Right cardiac atrium (tissue), 5 donors: ENCODE measurements at places on chromosomes 2 and 18. TPM values are rescaled to one million over a fixed set of nuclear protein-coding genes. Genes with fewer than 3 reads are reported as not detected.

DNA sequence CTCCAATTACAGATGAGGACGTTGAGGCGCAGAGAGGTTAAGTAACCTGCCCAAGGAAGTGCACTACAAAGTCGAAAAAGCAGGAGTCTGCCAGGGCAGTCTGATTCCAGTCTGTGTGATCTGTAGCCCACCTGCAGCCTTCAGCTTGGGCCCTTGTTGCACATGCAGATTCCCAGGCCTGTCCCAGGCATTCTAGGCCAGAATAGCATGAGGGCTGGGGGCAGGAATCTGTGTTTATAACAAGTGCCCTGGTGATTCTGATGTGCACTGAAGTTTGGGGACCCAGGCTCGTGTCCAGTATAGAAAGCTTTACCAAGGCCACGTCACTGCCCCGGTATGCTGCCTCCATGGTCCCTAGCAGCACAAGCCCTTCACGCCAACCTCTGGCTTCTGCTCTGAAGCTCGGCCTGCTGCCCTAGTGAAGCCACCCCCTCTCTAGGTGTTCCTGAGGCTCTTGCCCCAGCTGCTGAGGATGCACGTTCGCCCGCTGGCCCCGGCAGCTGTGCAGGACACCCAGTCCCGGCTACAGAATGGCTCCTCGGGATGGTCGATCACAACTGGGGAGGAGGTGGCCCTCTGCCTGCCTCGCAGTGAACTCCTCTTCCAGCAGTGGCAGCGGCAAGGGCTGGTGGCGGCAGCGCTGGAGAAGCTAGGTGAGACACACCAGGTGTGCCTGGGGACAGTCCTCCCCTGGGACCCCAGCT is 4.6 kb downstream of the CHRNG start:
- no peak for DNase-seq

GRCh38 chr2:39737661-39738060 is 41.4 kb downstream of the THUMPD2 start:
- DNase-seq = peak; percentile 42

DNA sequence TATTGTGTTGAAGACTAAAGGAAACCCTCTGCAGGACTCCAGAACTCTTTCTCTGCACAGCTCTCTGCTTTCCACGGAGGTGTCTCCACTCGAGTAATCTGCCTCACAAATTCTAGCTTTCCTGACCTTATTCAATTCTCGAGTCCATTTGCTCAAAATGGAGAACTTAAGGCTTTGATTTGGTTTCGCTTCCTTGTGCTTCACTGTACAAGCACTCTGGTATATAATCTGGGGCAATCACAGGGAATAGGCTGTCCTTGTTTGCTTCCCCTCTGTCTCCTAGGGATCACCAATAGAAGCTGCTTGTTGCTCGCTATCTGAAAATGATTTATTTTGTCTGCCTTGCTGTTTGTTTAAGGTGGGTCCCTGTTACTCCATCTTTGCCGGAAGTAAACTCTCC is 129.1 kb upstream of the DOCK10 start:
- no peak for DNase-seq

DNA sequence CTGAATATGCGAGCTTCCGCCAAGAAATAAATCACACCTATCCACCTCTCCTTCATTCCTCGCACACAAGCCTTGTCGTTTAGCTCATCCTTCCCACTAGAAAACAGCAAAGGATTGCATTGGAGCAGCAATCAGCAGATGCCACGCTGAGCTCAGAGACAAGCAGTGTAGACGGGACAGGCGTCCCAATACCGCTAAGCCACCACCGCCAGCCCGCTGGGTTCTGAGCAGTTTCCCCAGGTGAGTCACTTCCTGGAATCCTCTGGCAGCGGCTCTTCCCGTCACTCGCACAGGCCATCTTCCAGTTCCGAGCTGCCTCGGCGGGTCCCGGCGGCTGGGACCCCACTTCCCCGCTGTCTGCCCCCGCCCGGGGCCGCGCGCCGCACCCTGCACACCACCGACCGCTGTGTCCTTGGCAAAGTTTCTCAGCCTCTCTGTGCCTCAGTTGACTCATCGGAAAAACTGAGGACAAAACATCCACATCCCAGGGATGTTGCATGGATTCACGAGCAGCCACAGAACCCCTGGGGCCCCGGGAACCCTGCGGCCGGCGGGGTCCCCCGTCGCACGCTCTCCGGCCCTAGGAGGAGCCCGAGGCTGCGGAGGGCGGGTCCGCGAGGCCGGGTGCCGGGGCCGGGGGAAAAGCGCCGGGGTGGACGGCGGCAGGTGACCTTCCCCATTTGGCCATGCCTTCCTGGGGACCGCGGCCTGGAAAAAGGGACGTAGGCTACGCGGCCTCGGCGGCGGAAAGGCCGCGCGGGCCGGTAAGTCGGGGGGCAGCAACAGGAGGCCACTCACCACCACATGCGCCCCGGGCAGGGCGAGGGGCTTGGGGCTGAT is 573 bp downstream of the KDSR start:
- peak; percentile 42 for DNase-seq

The ARHGAP25 gene
- total RNA-seq = 9.7 TPM

DNA sequence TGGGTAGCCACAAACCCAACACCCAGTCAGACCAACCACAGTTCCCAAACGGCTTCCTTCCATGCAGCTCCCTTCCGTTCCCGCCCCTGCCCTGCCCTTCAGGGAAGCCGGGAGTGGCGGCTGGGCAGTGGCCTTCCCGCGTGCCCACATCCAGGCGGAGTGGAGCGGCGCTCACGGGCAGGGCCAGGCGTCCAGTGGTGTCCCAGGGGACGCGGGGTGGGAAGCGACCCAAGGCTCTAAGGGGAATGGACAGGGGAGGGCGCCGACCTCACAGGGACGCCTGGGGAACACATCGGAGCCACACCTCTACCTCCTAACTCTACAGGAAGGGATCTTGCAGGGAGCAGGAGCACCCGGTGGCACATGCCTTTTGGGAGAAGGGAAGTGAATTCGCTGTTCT is 225.9 kb upstream of the MGAT5 start:
- peak; percentile 71 for DNase-seq

GRCh38 chr18:2237706-2238105 is 333.6 kb downstream of the METTL4 start:
- DNase-seq = no peak

GRCh38 chr2:95670686-95671085 is 78.9 kb downstream of the TRIM43 start:
- DNase-seq = no peak

DNA sequence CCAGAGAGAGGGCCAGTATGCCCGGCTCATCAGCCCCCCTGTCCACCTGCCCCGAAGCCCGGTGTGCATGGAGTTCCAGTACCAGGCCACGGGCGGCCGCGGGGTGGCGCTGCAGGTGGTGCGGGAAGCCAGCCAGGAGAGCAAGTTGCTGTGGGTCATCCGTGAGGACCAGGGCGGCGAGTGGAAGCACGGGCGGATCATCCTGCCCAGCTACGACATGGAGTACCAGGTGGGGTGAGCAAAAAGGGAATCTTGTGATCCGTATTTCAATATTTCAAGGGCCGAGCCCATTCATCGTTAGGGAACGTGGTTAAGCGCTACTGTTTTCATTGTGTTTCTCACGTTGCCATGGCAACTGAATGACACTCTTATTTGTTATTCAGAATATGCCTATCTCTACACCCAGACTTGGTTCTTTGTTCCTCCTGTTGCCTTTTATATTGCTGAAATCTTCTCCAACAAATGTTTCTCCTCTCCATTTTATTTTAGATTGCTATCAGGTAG is 81.5 kb downstream of the NRP2 start:
- peak; percentile 86 for DNase-seq

DNA sequence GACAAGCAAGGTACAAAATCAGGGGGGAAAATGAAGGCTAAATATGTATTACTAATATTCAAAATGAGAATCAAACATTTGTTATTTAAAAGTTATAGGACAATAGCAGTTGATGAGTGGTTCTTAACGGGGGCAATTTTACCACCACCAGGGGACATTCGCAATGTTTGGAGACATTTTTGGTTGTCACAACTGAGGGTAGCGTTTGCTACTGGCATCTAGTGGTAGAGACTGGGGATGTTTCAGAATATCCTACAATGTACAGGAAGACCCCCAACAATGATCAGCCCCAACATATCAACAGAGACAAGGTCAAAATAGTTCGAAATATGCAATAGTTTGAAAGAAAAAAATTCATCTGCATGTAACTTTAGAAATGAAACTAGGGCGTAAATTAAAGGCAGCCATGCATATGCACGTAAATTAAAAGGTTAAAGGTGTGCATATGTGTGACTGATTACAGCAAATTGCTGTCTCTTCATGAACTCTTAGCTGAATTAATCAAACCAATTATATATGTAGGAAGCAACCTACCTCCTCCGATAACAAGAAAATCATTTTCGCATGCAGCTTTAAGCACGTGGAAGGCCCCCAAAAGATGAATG is 61.2 kb upstream of the CUL3 start:
- DNase-seq = no peak

DNA sequence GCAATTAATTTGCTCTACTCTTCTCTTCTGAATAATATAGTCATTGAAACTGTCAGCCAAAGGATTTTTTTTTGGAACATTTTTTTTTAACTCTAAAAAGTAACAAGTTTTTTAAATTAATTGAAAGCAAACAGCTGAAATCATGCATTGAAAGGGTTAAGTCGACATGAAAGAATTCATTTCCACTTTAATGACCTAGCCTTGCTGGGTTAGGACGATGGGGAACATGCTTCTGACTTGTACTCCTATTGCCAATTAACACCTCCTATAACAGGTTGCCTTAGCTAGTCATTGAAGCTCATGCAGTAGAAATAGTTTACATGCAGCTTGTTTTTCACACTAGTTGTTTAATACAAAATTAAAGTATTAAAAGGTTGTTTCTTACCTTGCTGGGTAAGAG is 47.8 kb downstream of the PSMD14 start:
- no peak for DNase-seq

- DNase-seq = no peak
Observed at GRCh38 chr2:226446406-226447001, 353.1 kb downstream of the IRS1 start.

The UGT1A10 gene
- not detected for total RNA-seq

The TSPYL6 gene
- total RNA-seq = not detected

DNA sequence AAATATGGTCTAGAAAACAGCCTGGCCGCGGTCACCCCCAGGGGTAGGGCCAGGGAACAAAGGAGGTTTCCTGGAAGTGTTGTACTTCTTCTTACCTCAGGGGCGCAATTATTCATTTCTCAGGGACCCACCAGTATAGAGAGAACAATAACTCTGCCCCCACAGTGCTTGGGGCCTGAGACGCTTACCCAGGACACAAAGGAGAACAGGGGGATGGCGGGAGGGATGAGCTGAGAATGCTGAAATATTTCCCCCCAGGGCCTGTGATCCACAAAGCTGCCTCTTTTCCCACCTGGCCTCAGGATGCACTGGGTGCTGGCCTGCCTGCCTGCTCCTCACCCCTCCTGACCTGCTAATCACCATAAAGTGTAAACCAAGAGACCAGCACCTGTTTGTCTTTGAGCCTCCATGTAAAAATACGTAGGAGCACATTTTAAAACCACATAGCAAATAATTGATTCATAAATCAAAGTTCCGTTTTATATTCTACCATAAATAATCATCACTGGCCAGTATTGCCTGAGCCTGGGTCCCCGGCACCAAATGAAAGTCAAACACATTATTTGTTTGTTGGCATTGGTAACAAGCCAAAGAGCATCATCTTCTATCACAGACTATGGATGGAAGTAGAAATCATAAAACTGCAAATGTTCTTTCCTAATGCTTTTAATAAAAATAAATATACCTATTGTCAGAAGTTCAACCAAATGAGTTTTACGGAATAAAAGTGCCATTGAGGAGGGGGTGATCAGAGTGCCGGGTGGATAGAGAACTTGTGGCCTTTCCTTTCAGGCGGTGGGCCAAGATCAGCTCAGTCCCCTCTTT is 67.3 kb upstream of the RMDN2 start:
- DNase-seq = no peak

- no peak for DNase-seq
Observed at GRCh38 chr2:234218266-234219045, 168.0 kb downstream of the SPP2 start.

- no peak for DNase-seq
Observed at GRCh38 chr2:137828624-137829023, 135.6 kb upstream of the HNMT start.

The MC5R gene
- not detected for total RNA-seq

The TFCP2L1 gene
- 0.88 TPM for total RNA-seq

DNA sequence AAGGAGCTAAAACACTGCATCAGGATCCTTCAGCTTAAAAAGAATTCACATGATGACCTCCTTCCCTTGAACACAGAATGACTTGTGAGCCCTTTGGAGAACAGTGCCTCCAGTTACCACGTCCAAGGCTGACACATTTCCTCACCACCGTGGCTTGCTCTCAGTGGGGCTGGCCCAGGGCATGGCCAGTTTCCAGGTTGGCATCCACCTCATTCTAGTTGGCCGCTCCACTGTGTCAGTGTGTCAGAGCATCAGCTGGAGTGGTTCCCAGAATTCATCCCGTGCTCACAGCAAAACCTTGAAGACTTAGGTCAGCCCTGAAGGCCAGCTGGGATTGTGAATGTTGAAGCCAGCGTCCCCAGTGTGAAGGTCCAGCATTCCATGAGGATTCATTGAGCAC is 158.5 kb downstream of the INSIG2 start:
- peak; percentile 59 for DNase-seq

GRCh38 chr2:46481198-46482193 is 2.1 kb downstream of the TMEM247 start:
- no peak for DNase-seq

GRCh38 chr18:27608742-27609141 is 423.6 kb upstream of the CHST9 start:
- DNase-seq = no peak

The MTERF4 gene
- total RNA-seq = 18.4 TPM

The MTCL1 gene
- 7.4 TPM for total RNA-seq

The EHD3 gene
- total RNA-seq = 10.4 TPM

The C2orf15 gene
- 0.18 TPM for total RNA-seq

The CNTNAP5 gene
- not detected for total RNA-seq
